ENCODE measurements at places on chromosomes 3 and 15. TPM values are rescaled to one million over a fixed set of nuclear protein-coding genes. Genes with fewer than 3 reads are reported as not detected.

DNA sequence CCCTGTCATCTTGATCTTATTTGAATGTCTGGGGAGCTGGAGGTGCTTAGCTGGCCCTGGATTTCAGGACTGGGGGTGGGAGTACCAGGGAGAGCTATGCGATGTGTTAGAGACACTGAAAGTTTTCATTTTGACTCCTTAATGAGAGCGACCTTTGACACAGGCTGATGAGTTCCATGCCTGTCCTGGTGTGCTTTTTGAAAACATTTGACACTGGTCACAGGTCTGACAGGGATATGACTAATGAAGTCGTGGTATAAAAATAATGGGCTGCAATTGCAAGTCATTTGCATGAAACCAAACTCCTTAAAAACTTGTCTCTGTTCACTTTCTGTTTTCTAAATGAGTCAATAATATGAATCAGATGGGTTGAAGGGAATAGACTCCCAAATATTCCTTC, 81.9 kb downstream of the MECOM start:
- DNase-seq, result no peak
- no peak overlapping the region for H3K4me3 ChIP-seq
- H3K36me3 ChIP-seq, result no peaks in the 10 kb centered on the region
- H3K4me1 ChIP-seq, result no peaks in the 10 kb centered on the region
- H3K27me3 ChIP-seq, result no peaks in the 10 kb centered on the region

DNA sequence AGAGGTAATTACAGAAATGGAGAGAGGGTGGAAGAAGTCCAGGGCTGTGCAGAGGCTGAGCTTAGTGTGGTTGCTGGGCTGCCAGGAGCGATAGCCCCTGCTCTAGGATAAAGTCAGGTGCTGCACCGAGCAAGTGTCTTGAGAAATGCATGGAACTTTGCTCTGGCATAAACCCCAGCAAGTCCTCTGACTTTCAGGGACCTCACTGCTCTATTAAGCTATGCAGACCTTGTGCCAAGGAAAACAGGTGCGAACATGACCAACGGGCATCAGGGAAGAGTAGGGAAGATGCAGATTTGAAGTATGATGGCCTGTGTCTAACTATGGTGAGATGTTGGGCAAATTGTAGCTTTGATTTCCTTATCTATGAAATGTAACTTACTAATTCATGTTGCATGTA, 416.8 kb downstream of the NR2F2 start:
- H3K36me3 ChIP-seq, result no peaks in the 10 kb centered on the region
- no peaks in the 10 kb centered on the region for H3K27me3 ChIP-seq
- no peak overlapping the region for H3K27ac ChIP-seq
- H3K4me1 ChIP-seq, result no peaks in the 10 kb centered on the region
- H3K4me3 ChIP-seq, result no peak overlapping the region

DNA sequence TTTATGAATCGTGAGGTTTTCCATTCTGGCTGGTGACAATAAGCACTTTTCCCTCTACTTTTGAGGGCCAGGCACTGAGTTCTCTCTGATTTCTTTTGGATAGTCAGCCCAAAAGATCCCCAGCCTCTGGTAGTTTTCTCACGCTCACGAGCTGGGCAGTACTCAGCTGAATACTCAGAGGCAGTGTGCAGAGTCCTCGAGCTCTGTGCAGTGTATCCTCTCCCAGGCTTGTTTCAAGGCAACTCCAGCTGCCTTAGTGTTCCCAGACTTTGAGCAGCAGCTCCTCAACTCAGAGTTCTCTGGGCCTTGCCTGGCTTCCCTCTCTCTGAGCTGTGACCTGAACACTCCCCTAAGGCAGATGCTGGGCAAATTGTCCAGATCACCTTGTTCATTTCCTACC, 59.1 kb upstream of the IQSEC1 start:
- H3K4me1 ChIP-seq, result no peaks in the 10 kb centered on the region
- DNase-seq, result no peak
- no peaks in the 10 kb centered on the region for H3K36me3 ChIP-seq

- peaks cover 8% of the 10 kb centered on the region for H3K36me3 ChIP-seq
- peaks cover 23% of the 10 kb centered on the region for H3K4me1 ChIP-seq
- no peak overlapping the region for H3K4me3 ChIP-seq
- no peak overlapping the region for H3K27ac ChIP-seq
- DNase-seq, result no peak
- no peaks in the 10 kb centered on the region for H3K27me3 ChIP-seq
Measured at GRCh38 chr15:40902605-40903561, 8.6 kb downstream of the VPS18 start.

DNA sequence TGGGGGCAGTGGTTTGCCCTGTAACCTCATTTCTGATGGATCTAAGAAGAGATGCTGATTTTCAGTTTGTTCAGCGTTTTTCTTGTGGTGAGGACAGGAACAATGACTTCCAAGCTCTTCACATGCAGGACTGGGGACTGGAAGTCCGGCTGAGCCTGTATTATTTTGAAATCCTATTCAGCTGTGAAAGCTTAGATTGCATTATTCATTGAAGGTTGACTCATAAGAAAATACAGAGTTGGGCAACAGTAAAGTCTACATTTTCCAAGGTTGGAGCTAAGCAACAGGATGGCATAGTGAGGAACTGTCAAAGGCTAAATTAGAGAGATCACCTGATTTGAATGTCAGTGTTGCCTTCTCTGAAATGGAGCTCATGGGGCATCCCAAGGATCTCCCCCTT, 230.9 kb upstream of the FEZF2 start:
- H3K4me3 ChIP-seq, result no peak overlapping the region
- H3K36me3 ChIP-seq, result no peaks in the 10 kb centered on the region
- DNase-seq, result no peak

DNA sequence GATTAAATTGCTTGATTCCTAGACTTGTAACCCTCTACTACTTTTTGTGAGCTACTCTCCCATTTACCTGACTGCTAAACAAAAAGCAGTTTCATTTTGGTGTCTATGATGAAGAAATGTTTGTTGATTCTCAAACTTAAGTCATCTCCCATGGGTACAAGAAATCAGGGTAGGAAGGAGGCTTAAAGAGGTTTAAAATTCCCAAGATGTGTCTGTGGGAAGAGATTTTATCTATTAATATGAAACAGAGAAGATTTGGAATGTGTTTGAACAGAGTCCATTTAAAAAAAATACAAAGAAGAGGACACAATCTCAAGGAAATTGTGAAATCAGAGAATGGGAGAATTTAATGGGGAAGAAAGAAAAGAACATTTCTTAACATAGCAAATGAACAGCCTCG, 14.8 kb downstream of the P3H2 start:
- peaks cover 42% of the 10 kb centered on the region for H3K27me3 ChIP-seq
- H3K36me3 ChIP-seq, result no peaks in the 10 kb centered on the region
- peaks cover 7% of the 10 kb centered on the region for H3K4me1 ChIP-seq
- no peak overlapping the region for H3K27ac ChIP-seq
- no peak overlapping the region for H3K4me3 ChIP-seq

DNA sequence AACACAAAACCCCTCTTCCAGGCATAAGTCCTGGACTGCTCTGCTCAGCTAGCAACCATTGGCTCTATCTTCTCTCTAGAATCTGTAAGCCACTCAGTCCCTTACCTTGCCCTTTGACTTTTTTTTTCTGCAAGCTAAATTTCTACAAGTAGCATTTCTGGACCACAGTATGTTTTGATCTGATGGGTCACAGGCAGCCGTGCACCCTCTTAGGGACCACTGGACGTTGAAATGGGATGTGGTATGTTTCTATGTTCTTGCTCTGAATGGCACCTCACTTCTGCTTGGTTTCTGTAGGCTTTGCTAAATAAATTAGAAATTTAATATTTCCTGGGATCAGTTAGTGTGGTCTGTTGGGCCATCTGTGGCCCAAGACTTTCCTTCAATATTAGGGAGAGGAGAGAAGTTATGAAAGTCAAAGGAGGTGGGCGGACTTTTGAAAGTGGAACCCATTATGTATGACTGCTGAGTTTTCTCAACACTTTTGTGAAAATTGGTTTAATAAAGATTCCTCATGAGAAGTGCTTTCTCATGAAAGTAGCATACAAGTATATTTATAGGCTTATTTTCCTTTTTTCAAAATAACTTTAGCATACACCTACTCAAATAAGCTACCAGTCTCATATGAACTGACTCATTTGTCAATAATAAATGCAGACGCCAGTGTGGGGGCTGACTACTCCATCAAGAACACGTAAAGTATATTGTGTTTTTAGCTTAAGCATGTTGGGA, 18.4 kb upstream of the TIPARP start:
- peaks cover under 1% of the 10 kb centered on the region for H3K4me1 ChIP-seq
- H3K4me3 ChIP-seq, result no peak overlapping the region
- H3K36me3 ChIP-seq, result no peaks in the 10 kb centered on the region
- DNase-seq, result no peak

DNA sequence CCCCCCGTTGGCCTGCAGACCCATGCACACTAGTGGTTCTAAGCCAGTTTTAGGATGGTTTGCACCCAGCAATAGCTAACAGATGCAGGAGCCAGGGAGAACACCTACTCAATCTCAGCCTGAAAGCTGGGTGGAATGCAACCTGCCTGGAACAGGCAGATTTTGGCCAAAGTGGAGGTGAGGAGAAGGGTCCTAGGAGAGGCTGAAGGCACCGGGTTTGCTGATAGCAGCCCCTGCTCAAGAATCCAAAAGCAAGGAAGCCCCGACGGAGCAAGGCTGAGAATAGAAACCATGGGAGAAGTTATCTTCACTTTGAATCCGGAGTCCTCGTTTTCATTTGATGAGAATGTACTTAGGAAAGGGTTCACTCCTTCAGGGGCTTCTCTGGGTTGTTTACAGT, 9.9 kb downstream of the RRP9 start:
- H3K27ac ChIP-seq, result no peak overlapping the region
- no peak overlapping the region for H3K4me3 ChIP-seq
- H3K4me1 ChIP-seq, result no peaks in the 10 kb centered on the region
- no peak for DNase-seq
- no peaks in the 10 kb centered on the region for H3K27me3 ChIP-seq

DNA sequence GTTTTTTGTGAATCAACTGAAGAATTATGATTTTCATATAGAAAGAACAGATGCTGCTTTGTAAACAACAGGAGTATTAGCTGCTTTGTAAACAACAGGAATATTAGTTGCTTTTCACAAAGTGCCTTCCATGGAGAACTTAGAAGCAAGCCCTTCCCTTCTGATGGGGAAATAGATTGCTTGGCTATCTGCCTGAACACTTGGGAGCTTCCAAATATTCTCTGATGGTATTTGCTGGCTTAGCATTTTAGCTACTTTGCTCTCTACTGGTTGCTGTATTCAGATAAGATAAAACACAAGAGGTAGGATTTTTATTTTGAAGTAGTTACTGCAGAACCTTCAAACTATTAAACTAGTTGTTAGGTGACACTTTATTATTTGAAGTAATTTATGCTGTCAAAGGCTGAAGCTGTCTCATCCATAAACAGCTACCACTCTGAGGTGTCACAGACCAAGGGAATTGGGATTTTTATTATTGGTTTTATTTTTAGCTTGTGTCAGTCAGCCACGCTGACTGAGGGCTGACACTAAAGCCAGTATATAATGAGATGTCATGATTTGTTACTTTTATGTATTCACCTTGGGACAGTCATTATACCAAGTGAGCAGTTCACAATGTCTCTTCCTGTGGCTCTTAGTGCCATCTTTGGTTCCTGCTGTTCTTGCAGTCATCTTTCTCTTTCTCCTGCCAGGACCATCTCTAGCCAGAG, 50.0 kb downstream of the ZIC1 start:
- H3K4me3 ChIP-seq, result no peak overlapping the region
- H3K27me3 ChIP-seq, result no peaks in the 10 kb centered on the region
- H3K4me1 ChIP-seq, result no peaks in the 10 kb centered on the region
- no peak overlapping the region for H3K27ac ChIP-seq
- H3K36me3 ChIP-seq, result no peaks in the 10 kb centered on the region

DNA sequence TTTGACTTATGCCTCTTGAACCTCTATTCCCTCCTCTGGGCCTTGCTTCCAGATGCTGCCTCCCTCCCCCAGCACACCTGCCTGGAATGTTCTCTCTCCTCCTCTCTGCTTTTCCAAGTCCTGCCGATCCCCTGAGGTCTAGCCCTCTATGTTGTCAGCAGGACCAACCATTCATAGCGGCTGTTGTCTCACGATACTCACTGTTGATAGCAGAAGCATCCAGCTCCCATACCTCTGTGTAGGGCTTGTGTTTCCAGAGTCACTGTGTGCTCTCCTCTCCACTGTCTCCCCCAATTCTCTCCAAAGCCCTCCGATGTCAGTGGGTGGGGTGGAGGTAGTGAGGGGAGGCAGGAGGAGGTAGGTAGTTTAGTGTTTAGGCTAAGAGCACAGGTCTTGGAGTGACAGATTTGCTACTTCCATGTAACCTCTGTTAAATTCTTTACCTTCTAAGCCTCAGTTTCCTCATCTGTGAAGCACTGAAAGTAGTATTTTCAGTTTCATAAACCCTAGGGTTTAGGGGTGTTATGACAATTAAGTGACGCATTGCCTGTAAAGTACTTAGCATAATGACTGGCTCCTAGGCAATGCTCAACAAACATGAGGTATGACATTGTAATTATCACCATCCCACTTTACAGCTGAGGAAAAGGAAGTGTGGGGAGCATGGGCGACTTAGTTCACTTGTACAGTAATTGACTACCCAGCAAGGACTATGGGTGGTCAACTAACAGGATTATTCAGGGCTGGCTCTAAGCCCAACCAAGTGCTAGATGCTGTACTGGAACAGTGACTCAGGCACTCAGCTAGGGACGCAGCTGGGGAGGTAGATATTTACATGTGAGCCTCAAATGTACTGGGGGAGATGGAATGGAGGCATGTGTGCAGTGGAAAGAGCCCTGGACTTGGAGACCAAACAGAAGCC, 122.8 kb downstream of the CACNA1D start:
- H3K27me3 ChIP-seq, result peaks cover 63% of the 10 kb centered on the region
- DNase-seq, result no peak
- peaks cover 4% of the 10 kb centered on the region for H3K4me1 ChIP-seq
- H3K4me3 ChIP-seq, result no peak overlapping the region
- no peak overlapping the region for H3K27ac ChIP-seq
- H3K36me3 ChIP-seq, result no peaks in the 10 kb centered on the region

DNA sequence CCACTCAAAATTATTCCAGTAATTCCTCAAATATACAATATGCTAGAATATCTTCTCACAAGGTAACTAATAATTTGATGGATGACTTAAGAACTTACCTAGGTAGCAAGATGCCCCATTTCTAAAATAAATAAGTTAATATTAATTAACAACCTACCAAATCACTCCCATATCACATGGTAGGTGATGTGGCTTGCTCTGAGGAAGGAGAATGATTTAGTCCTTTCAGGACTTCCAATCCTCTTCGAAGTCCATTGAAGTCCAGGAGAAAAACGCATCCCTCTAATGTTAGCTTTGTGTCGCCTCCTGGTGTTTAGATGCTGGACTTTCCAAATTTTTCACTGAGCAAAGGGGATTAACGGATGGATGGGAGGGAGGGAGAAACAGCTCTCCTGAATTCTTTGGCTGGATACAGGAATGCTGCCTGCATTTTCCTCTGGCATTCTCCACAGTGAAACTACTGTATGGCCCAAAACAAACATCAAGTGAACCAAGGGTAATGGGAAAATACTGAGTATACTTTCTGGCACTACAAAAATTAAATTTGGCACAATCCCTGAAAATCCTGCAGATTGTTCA, 58.6 kb downstream of the PRICKLE2 start:
- H3K27ac ChIP-seq, result no peak overlapping the region
- H3K27me3 ChIP-seq, result peaks cover 9% of the 10 kb centered on the region
- no peaks in the 10 kb centered on the region for H3K4me1 ChIP-seq
- no peak overlapping the region for H3K4me3 ChIP-seq
- no peaks in the 10 kb centered on the region for H3K36me3 ChIP-seq

- H3K27ac ChIP-seq, result no peak overlapping the region
- peaks cover 7% of the 10 kb centered on the region for H3K27me3 ChIP-seq
- H3K4me3 ChIP-seq, result no peak overlapping the region
- no peak for DNase-seq
- H3K4me1 ChIP-seq, result no peaks in the 10 kb centered on the region
Measured at GRCh38 chr3:125958511-125959316, 10.3 kb upstream of the ROPN1B start.

CAPN3 gene
- total RNA-seq, result 9.0 TPM

COL7A1 gene
- total RNA-seq, result 4.4 TPM

TGM5 gene
- not detected for total RNA-seq

Data from activated T-cell treated with anti-CD3 and anti-CD28 coated beads, Interleukin-2, amount 50 U/mL, for 72 hours (primary cell).